Stimulated activated CD8-positive, alpha-beta memory T cell treated with anti-CD3 and anti-CD28 coated beads, Interleukin-15, amount 100 ng/mL, for 48 hours (primary cell): ENCODE measurements at places on chromosomes 11 and 22.

DNA sequence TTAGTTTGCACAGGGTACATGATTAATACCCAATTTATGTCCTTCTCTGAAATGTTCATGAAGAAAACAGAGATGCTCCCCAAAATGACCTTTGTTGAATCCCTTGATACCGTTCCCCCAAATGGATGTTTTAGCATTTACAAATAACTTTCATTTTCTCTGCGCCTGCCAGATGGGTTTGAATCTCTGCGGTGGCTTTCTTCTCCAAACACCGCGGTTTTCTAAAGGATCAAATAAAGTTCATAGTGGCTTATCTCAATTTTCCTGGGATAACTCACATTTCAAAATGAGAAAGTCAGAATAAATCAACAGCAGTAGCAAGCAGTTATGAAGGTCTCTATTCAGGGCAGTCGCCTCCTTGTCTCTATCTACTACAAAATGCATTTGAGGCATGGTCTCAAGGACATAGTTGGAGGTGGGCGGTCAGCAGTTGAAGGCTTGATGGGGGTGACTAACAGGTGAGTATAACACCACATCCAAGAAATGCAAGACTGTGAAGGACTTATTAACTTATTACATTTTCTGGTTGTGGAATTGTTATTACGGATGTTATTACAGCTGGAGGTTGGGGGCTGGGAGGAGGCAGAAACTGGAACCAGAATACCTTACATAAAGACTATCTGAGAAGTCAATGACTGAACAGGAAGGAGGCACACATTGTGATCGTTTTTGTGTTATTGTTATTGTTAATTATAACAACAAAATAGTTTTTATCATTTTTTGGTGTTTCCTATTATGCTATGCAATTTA is 1513.3 kb downstream of the FAM181B start:
- DNase-seq = no peak

DNA sequence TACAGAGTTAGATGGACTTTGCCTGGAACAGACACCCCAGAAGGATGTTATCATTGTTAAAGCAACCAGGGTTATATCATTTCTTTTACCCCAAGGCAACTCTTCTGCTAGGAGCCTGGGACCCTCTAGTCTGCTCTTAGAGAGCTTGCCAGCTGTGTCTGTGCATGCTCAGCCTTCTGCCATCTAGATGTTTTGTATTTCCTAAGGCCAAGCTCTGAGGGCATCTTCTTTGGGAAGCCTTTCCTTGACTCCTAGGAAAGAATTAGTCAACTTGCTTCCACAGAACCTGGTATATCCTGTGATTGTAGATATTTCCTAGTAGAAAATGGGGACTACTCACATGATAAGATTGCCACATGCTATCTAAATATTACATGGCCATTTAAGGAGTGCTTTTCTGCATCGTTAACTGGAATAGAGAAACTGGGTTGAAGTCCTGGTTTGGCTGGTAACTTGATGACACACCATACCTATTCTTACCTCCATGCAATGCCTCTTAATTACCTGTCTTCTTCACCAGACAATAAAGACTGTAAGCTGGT is 87.6 kb downstream of the STIM1 start:
- no peak for DNase-seq

GRCh38 chr22:36026741-36027140 is 1.9 kb downstream of the RBFOX2 start:
- no peak for DNase-seq

DNA sequence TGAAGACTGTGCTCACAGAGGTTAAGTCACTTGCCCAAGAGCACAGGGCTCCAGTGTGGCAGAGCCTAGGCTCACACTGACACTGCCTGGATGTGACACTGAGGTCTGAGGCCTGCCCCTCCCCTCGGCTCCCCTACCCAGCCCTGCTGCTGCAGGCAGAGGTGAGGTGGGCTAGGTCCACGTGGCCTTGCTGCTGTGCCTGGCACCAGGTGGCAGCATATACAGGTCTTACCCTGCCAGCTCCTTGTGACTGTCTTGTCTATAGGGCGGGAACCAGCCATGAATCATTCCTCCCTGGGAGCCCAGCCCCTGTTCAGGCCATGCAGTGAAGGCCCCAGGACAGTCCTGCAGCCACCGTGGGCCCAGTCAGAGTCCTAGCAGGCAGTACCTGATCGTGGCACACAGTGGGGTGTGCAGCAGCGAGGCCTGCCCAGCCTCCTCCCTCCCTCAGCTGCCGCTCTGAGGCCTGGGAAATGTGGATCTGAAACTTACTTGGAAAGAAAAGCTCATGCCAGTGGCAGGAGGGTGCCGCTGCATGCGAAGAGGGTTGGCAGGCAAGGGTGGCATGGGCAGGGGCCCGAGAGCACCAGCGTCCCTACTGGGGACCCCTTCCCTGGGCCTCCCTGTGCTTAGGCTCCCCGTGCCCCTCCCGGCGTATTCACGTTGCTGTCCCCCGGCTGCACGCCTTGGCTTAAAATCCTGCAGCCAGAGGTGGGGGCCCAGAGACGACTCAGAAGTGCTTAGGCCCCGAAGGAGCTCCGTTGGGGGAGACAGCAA is 1.2 kb upstream of the CERK start:
- DNase-seq = no peak

GRCh38 chr11:113184498-113184897 is 129.9 kb upstream of the TTC12 start:
- DNase-seq = no peak

GRCh38 chr22:44335903-44336803 is 23.4 kb upstream of the SHISAL1 start:
- DNase-seq = no peak

DNA sequence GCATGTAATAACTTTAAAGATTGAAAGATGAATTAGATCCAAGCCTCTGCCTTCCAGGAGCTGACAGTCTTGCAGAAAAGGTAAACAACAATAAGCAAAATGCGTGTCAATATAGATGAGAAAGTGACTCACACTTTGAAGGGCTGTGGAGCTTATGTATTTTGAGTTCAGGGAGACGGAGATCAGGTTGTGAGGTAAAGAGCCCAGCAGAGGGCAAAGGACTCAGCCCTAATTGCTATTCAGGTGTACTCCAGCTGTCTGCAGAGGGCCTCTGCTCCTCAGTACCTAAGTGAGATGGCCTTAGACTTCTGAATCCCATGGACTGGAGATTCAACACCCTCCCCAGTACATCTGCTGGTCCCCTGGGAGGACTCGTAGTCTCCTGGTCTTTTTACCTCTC is 22.9 kb upstream of the CTR9 start:
- DNase-seq = no peak

DNA sequence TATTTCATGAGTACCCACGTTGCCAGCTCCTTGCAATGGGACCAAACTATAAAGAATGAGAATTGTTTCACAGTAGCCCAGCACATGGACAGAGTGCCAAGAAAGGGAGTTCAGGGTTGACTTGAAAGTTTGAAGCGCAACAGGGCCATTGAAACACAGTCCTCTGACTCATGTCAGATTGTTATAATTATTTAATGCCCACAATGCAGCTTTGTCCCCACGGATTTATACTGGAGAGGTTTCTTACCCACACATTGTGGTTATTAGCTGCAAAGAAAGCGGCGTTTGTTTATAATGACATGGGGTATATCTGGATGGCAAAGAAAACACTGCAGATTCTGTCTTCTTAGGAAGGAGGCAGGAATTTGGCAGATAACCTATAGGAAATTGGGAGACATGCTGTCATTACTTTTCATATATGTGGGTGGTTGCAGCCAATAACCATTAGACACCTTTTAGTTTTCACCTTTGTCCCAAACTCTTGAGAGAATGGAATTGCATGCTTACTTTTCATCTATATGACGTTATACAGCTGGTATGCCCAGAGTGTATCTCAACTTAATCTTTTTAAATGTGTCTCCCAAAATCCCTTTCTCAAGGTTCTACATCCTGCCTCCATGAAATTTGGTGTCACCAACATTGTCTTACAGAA is 143.6 kb downstream of the TEAD1 start:
- DNase-seq = no peak

DNA sequence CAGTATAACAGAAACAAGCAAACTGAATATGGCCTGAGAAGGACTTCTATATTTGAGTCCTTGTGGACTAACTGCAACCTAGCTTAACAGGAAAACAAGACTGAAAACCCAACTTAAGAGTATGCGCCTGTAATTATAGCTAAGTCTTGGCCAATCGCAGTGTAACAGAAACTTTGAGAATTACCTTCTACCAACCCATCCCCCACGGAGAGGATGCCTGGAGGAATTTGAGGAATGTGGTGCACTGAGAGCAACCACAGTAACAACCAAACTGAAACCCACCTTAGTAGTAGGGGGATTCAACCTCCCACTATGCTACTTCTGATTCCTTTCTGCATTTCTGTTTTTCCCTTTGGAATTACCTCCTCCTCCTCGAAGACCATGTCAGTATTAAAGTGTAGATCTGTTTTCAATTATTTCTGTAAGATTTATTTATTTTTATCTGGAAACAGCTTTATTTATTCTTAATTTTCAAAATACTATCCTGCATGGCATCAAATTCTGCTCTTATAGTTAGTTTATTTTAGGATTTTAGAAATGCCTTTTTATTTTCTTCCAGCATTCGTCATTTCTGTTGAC is 393.6 kb downstream of the KCNA4 start:
- DNase-seq = no peak

DNA sequence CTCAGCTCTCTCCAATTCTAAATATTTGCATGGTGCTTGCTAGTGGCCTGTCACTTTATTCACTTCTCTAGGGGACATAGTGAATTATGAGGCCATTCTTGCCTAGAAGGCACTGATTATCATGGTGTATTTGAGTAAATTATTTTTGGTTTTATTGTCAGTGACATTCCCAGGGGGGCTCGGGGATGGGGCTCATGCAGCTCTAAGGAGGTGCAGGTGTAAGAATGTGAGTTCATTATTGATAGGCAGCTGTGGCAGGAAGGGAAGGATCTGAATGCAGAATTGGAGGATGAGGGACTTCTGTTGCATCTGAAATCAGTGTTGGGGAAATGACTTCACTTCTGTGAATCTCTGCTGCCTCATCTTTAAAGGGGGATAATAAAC is 53.7 kb upstream of the OR4B1 start:
- DNase-seq = no peak

- no peak for DNase-seq
These were observed 13.5 kb upstream of the TUB start for GRCh38 chr11:8067567-8067928.

- DNase-seq = no peak
These were observed 427.9 kb upstream of the DDI1 start for GRCh38 chr11:103608566-103608965.

DNA sequence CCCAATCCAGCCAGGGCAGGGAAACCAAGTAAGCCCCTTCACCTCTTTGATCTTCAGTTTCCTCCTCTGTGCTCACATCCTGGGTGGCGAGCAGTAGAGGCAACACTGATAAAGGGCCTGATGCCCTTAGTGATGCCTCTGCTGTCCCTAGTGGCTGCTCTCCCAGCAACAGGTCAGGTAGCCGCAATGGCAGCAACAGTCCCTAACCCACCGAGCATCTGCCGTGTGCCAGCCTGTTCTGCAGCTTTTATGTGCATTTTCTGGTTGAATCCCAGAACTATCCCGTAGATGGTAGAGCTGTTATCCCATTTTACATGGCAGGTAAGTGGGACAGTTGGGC is 5.2 kb downstream of the SCYL1 start:
- DNase-seq = no peak

GRCh38 chr11:76655501-76656049 is 15.0 kb downstream of the LRRC32 start:
- DNase-seq = no peak

DNA sequence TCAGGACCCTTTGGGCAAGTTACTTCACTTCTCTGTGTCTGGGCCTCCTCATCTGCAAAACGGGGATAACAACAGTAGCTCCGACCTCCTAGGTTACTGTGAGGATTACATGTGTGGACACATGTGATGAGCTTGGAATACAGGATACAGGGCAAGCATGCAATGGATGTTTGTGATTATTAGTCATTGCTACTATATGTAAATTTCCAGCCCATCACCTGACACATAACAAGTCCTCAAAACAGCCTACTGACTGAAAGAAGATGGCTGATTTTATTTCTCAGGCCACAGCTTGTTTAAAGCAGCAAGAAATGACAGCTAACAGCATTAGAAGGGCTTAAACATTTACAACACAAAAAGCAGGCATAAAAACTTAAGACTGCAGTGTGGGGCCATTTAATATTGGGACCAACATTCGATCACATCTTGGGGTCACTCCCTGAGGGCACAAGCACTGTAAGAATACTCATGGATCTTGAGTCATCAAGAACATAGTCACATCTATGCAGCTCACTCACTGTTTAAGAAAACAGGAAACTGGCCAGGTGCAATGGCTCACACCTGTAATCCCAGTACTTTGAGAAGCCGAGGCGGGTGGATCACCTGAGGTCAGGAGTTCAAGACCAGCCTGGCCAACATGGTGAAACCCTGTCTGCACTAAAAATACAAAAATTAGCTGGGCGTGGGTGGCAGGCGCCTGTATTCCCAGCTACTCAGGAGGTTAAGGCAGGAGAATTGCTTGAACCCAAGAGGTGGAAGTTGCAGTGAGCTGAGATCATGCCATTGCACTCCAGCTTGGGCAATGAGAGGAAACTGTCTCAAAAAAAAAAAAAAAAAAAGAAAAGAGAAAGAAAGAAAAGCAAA is 49.5 kb downstream of the ABTB2 start:
- no peak for DNase-seq

DNA sequence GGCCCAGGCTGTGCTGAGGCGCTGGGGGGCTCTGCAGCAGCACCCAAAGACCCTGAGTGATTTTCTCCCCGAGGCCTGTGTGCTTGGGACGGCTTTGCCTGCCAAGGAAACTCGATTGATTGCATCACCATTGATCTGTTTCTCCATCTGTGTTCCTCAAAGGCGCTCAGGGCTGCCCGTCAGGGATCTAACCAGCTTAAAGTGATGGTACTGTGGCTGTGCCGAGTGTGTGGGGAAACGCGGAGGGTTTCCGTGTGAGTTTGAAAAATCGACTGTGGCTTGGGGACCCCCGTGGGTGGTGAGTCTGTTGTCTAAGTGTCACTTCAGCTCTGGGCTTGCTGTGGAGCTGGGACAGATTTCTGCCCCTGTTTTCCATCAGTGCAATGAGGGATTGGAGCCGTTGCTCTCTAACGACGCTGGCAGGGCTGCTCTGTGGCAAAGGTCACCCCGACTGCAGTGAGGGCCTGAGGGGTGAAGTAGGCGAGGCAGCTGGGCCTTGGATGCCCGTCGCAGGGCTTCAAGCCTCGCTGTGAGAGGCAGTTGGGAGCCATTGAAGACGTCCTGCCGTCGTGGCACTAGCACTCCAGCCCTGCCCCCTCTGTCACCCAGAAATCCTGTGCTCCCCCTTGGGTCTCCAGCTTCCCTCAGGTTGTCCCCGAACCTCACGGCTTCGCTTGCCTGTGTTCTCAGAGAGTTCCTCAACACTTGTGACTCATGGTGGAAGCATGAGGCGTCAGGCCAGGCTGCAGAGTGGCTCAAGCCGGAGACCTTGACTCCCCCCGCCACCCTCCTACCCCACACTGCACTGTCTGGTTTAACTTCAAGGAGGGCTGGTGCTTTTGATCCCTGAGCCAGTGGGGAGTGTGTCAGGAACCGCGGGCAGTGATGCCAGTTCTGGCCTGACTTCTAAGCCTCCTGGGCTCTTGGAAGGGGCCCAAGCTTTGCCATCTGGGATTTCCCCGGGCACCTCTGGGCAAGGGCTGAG is 21.8 kb downstream of the CACNA1I start:
- no peak for DNase-seq

- DNase-seq = no peak
These were observed 374.8 kb downstream of the DYNC2H1 start for GRCh38 chr11:103483996-103484395.
